Right renal cortex interstitium (tissue), 3 donors: ENCODE measurements at places on chromosomes 12 and 14.

- DNase-seq, result no peak
Measured at GRCh38 chr14:34049790-34050189, 98.9 kb upstream of the EGLN3 start.

DNA sequence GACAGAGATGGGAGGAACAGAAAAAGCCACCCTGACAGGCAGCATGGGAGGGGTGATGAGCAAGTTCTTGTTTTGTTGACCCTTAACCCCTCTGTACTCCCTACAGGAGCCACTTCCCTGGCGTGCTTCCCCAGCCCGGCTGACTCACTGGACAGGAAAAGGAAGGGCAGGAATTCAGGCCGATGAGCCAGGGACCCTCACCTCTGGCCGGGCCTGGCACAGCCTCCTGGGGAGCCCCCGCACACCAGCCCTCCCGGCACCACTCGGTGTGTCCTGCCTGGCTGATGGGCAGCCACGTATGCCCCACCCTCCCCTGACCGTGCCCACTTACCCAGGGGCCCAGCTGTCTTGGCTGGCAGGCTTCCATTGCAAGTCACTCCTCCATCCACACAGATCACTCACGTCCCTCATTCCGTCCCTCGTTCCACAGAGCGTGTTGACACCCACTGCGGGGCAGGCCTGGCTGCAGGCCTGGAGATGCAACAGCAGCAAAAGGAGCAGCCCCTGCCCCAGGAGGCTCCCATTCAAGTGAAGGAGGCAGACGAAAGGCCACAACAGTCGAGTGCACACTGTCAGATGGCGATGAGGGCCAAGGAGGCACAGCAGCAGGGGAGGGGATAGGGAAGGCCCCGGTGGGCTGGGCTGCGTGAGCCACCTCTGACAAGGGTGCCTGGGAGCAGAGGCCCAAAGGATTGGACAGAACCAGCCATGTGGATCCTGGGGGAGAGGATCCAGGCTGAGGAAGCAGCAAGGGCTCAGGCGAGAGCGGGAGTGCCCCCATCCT is 19.7 kb upstream of the CD9 start:
- no peak for DNase-seq

DNA sequence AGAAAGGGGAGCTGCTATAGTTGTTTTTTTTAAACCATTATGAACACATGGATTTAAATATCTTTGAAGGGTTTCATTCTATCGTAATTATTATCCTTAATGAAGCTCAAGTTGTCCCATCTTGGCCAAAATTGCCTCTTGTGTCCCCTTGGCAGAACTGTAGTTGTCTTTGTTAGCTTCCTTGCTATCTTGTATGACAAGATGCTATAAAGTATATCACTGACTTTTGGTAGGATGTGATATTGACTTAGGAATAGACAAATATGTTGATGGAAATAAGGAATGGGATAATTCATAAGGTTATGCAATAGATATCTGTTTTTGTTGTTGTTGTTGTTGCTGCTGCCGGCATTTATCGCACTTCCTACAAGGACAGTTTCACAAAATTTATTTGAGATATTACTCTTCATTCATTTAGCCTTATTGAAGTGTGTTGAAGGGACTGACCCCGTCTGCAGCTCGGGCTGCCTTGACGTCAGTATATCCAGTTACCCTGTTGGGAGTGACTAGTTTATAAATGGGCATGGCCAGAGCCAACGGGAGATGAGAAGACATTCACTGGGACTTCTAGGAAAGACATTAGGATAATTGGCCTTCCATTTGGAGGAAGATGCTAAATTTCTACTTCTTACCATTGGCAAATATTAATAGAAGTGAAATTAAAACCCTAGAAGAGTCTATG is 26.1 kb upstream of the APOLD1 start:
- DNase-seq, result no peak

- no peak for DNase-seq
Measured at GRCh38 chr14:62455446-62455845, 589.8 kb downstream of the KCNH5 start.

DNA sequence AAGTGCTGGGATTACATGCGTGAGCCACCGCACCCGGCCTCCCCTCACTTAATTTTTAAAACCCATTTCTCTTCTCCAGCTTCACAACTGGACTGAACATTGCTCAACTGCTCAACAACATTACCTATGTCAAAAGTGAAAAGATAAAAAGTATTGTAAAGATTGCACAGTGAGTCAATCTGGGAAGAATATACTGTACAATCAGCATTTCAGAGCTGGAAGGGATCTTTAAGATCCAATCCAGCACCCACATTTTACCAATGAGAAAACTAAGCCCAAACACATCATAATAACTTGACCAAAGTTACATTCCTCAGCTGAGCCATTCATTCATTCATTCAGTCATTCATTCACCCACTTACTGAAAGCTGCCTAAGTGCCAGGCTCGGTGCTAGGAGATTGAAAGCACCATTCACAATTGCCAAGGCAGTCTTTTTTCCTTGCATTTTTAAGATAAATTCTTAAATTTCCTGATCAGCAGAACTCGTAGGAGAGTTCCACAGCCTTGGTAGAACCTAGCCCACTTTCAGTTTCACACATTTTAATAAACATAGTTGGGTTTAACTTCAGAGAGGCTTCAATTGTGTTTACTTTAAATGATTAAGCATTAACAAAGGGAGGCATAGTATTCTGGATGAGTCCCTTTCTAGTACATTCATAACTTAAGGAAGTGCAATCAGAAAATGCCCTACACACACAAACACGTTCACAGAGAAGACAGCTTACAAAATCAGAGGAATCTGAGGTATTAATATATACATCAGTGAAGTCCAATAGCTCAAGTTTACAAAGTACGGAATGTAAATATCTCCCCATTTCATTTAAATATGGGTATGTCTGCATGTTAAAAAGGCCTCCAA is 3.0 kb downstream of the GALNT4 start:
- no peak for DNase-seq

DNA sequence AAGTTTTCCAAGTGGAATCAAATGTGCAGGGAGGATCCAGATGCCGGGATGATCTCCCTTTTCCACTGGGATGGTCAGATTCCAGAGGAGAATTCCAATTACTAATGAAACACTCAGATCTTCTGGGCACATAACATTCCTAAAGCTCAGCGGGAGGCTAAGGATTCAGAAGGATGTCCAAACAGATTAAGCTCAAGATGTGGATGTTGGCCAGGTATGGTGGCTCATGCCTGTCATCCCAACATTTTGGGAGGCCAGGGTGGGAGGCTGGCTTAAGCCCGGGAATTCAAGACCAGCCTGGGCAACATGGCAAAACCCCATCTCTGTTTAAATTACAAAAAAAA is 62.0 kb upstream of the PNMA1 start:
- DNase-seq, result no peak

- DNase-seq, result no peak
Measured at GRCh38 chr12:101793401-101793800, 37.4 kb downstream of the GNPTAB start.

DNA sequence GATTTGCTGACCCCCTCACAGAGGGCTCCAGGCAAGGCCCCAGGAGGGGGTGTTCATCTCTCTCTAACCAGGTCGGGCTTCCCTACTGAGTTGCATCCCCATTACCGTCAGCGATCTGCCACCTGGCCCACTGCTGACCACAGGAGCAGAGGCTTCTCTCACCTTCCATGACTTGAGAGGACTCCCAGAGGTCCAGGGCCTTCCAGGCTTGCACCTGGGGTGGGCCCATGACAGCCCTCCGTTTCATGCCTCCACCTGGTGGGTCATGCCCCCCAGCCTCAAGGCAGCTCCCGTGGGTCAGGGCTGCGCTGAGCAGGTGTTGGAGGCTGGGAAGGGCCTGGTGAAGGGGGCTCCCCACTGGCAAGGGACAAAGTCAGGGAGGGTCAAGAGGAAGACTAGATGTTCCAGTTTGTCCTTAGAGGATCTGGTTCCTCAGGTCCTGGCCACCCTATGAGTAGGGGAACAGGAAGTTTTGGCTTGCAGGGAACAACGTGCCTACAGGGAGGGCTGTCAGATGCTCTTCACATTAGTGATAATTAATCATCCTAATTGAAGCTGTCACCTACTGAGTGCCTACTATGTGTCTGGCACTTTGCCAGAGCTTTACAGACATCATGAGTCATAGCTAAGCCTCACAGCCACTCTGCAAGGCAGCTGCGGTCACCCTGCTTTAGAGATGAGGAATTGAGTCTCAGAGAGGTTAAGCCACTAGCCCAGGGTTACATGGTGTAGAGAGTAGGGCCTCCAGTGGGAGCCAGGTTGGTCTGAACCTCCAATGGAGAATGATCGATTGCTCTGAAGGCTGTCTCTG is 13.8 kb downstream of the NFKBIA start:
- DNase-seq, result no peak
